ENCODE measurements at places on chromosomes 3 and 15. TPM values are rescaled to one million over a fixed set of nuclear protein-coding genes. Genes with fewer than 3 reads are reported as not detected.
A peak's percentile ranks its signal among the peaks of the same experiment; 100 is the strongest.

TRPM1 gene
- total RNA-seq, result not detected

RTP1 gene
- not detected for total RNA-seq

COL8A1 gene
- 3.3 TPM for total RNA-seq

FGF7 gene
- not detected for total RNA-seq

IGSF11 gene
- 4.3 TPM for total RNA-seq

GNAT1 gene
- total RNA-seq, result 0.42 TPM

DNA sequence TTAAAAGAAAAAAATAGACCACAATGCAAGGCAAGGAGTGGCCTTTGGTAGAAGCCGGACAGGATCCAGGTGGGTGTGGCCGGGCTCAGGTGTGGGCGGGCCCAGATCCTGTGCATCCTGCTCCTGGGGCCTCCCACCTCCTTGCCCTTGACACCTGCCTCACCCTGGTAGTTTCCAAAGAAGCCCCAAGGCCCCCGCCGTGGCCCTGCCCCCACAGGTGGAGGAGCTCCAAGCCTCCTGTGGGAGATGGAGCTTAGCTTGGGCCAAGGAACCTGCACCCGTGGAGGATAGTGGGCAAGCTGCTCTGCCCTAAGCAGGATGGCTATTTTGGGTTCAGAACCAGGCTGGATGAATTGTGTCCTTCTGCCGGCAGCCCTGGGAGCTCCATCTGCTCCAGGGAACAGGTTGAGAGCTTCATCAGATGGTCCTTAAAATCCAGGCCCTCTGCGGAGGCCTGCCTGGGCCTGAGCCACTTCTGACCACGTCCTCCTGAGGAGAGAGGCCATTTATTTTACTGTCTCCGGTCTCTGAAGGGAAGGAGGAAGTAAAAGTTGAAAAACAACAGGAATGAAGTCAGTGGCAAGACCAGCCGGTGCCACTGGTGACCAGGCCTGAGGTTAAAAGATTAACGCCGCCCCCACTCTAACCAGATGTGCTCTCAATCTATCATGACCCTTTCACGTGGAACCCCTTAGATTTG is 53.9 kb upstream of the KLF13 start:
- DNase-seq, result no peak

DNA sequence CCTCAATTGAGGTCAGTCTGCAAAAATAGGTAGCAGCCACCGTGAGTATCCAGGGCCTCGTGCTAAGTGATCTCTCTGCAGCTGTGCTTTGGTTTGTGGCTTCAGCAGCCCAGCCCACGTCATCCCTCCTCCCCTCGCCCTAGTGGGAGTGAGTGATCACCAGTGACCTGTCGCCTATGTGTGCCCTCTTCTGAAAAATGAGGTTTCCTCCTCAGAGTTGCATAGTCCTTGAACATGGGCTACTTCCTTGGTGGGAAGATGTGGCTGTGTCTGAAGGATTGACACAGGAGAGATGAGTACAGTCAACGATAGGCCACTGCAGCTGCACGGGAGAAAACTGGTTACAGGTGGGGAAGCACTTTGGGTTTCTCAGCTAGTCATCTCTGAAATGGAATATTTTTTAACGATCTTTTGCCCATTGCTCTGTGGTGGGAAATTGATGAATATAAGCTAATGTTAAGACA is 144.8 kb upstream of the BHLHE40 start:
- DNase-seq, result no peak

DNA sequence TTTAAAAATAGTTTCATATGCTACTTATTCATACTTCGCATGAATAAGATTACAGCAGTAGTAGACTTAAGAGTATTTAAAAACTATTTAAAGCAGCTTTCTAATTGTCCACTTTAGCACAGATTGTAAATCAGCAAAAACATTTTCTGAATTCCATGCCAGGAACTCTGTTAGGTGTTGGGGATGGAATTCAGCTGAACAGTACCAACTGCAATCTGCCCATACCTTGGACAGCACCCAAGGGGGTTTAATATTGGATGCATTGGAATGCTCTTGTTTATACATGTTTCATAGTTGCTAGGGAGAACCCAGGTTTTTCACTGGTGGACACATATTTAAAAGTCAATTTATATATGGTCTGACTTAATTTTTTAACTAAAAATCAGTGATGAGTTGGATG is 74.8 kb downstream of the PPM1L start:
- DNase-seq, result no peak

GRCh38 chr3:99108508-99108907 is 207.0 kb upstream of the DCBLD2 start:
- DNase-seq, result no peak

DNA sequence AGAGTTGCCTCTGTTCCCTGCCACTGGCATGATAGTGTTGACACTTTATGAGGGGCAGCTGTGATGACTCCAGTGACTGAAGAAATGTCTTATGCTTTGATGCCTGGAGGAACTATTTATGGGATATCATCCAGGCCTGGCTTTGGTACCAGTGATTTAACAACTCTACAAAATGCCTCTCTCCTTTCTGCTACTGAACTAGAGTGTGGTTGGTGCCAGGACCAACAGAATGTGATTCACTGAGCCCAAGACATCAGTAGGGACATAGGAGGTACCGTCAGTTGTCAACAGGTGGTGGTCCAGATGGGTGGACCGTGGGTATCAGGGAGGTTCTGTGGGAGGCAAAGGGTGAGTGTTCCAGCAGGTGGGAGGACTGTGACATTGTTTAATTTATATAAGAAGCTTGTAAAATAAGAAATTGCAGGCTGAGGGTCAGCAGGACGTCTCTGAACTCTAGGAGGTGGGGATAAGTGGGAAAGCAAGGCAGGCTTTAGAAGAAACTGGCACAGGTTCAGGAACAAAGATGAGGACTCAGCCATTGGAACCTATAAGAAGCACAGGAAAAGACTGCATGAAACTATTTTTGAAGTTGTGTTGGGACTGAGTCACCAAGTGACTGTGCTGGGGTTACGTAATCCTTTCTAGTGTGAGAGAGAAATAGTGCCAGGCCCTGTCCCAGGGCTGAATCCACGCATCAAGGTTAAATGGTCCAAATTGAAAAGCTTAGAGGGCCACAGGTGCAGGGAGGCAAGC is 28.5 kb upstream of the SLC7A14 start:
- DNase-seq, result no peak

DNA sequence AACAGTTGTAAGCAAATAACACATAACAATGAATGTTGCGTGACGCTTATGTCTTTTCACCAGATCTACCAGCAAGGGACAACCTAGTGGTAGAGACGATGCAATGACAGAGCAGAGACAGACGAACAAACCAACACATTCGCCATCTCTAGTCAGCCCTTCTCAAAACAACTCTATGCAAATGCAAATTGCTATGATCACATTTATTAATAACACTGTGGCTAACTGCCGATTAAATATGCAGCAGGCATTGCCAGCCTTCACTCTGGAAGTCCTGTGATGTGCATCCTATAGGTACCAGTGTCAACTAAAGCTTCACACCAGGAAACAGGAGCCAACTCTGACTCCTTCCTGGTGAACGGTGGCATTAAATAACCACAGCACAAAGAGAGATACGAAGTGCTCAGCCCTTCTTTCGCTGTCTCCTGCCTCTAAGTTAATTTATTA is 94.2 kb downstream of the FOXP1 start:
- no peak for DNase-seq

DNA sequence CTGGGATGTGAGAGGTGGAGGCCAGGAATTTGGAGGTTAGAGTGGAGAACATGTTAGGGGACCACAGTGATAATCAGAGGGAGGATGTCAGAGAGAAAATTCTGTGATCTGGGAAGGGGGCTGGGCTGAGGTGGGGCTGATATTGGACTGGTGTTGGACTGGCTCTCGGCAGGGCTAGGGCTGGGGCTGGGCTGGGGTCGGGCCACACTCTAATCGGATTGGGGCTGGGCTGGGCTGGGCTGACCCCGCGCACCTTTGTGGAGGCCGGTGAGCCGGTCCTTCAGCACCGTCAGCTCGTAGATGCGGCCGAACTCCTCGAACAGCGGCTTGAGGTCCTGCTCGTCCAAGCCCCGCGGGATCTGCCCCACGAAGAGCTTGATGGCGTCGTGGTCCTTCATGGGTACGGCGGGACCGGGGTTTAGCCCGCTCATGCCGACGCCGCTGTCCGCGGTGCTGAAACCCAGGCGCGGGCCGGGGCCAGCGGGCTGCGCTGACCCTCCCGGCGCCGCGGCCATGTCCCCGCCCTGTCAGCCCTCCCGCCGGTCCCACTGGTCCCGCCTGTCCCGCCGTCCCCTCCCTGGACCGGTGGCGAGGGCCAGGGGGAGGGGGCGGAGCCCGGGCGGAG is 485 bp downstream of the CELF6 start:
- DNase-seq, result peak; percentile 96

- DNase-seq, result peak; percentile 5
These were observed 200.1 kb downstream of the FAM43A start for GRCh38 chr3:194885766-194886165.

GRCh38 chr3:11769704-11770476 is 76.8 kb downstream of the TAMM41 start:
- DNase-seq, result peak; percentile 50

- DNase-seq, result no peak
These were observed 68.4 kb upstream of the TOPAZ1 start for GRCh38 chr3:44173263-44173662.

- DNase-seq, result peak; percentile 52
These were observed 61.1 kb upstream of the GPD1L start for GRCh38 chr3:32045091-32045915.

DNA sequence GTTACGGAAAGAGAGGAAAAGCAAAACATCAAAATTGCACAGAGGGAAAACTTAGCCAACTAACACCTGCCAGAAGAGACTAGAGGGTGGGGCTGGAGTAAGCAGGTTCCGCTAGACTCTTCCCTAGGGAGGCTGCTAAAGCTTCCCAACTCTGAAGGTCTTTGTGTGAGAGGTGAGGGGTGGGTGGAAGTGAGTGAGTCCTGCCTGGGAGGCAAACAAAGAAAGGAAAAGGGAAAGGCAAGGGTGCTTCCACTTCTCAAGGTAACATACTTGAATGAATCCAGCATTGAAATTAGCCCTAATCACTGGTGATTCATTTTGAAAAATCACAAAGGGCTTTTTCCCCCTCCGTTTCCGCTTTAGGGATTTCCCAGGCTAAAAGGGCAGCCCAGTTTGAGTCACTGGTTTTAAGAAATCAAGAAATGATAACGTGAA is 220.5 kb upstream of the ADAMTS9 start:
- no peak for DNase-seq

DNA sequence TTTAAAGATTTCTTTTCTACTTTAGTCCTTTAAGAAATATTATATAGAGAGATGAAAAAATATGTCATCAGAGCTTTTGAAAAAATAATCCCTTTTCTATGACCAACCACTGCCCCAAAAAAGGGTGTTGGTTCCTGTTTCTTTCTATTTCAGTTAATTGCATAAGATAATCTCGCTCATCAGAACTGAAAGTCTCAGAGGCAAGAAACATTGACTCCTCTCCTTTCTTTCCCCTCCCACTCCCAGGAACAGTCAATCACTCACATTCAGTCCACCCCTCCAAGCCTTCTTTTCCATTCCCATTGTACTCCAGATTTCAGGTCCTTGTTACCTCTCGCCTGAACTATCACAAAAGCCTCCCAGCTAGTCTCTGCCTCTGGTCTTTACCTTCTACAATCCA is 153.7 kb upstream of the ABI3BP start:
- DNase-seq, result no peak

GRCh38 chr15:85329561-85330422 is 50.6 kb upstream of the AKAP13 start:
- no peak for DNase-seq

DNA sequence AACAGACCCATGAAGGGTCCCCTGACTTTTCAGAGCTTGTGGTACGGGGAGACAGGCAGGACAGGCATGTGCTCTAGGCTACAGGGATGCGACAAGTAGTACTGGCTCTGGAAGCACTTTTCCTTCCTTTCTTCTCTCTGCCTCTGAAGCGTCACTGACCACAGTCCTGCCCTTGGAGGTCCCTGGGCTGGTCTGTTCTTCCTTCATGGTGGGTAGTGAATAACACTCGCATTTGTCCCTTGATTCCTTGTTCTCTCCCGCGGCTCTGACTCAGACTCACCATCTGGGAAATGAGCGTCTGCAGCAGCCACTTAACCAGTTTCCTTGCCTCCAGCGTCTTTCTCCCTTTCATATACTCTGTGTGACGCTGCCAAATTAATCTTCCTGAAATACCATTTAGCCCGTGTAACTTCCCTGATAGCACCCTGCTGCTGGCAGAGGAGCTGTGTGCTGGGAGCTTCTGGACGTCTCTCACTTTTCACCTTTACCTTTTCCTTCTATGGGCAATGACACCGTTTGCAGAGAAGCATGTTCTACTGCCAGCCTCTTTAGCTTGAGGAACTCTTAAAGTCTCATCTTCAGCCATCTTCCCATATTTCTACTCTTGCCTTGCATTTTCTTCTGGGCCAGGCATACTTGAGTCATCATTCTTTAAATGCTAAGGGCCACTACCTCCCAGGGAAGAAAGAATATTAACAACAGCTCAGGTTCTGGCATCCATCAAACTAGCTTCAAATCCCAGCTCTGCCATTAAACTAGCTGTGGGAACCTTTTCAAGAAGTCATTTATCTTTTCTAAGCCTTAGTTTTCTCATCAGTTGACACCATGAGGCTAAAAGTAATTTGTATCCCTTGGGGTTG is 33.6 kb downstream of the TMEM45A start:
- DNase-seq, result peak; percentile 52

DNA sequence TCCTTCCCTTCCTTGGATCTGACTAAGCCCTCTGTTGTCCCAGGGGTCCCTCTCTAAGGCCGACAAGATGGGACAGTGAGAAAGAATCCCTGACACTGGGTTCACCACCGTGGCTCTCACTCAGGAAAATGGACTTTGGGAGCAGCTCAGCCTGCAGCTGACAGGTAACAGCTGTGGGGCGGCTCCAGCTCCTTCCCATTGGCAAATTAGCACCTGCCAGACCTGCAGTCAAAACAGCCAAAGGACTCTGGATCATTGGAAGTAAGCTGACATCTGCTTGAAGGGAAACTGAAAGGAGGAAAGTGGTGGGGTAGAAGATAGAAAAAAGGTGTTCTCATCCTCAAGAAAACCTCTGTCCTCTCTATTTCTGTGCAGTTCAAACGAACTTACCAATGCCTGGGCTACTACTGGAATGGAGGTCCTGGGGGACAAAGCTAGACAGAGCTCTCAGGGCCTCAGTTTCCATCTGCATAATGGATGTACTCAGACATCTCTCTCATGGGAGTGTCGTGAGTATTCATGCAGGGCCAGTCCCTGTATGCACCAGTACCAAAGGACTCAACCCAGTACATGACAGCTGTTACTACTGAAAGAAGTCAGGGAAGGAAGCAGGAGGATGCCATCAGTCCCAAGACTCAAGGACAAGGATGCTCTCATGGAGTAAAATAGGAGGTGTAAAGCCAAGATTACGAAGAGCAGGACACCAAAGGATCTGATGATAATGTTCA is 53.6 kb upstream of the DCLK3 start:
- DNase-seq, result peak; percentile 35

- DNase-seq, result no peak
These were observed 641 bp upstream of the VPS13C start for GRCh38 chr15:62060896-62061280.

- no peak for DNase-seq
These were observed 38.9 kb downstream of the MDFIC2 start for GRCh38 chr3:70273492-70273891.

All from endodermal cell (in vitro differentiated cells).